ENCODE measurements at places on chromosomes 2 and 18. TPM values are rescaled to one million over a fixed set of nuclear protein-coding genes. Genes with fewer than 3 reads are reported as not detected.

The SLC9A4 gene
- not detected for total RNA-seq

The LONRF2 gene
- total RNA-seq: 7.9 TPM

The CPLX4 gene
- total RNA-seq: not detected

DNA sequence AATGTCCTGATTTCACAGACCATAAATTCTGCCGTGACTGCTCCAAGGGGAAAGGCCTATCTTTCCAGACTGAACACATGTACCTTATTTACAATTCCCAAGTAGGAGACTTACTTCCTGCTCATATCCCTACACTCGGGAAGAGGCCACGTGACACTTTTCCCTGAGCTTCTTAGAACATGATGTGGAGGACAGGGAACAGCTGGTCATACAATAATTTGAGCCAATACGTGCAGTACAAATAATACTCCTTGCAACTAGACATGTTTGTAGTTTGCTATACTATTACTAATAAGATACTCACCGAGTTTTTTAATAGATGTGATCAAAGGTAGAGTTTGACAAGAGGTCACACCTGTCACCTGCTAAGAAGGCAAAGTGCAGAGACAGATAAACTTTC, 256.4 kb downstream of the SP3 start:
- no peaks in the 10 kb centered on the region for H3K27me3 ChIP-seq
- H3K27ac ChIP-seq: no peak overlapping the region
- H3K4me3 ChIP-seq: no peak overlapping the region
- H3K36me3 ChIP-seq: no peaks in the 10 kb centered on the region
- DNase-seq: no peak
- H3K4me1 ChIP-seq: no peaks in the 10 kb centered on the region

DNA sequence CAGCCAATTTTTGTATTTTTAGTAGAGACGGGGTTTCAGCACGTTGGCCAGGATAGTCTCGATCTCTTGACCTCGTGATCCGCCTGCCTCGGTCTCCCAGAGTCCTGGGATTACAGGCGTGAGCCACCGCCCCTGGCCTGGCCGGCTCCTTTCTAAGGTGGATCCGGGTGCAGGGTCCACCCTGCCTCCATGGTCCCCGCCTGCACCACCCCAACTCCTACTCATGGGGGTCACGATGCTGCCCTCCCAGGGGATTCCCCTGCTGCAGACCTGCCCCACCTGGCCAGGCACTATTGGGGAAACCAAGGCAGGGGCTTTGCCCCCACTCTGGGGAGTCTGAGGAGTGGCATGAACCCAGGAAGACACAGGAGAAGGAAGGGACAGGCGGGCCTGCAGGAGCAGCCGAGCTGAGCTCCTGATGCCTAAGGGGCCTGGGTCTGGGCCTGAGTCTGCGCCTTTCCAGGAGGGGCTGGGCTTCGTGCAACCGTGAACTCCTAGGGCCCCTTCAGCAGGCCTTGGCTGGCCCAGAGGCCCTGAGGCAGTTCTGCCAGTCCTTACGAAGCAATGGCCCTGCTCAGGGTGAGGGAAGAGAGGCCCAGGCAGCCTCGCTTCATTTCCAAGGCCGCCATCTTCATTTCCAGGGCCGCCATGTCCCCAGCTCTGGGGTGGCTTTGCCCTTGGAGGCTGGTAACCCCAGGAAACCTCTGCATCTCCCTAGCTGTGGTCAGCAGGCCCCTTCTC, 67.2 kb upstream of the SMAD7 start:
- no peaks in the 10 kb centered on the region for H3K36me3 ChIP-seq
- no peak overlapping the region for H3K4me3 ChIP-seq
- no peak overlapping the region for H3K27ac ChIP-seq

DNA sequence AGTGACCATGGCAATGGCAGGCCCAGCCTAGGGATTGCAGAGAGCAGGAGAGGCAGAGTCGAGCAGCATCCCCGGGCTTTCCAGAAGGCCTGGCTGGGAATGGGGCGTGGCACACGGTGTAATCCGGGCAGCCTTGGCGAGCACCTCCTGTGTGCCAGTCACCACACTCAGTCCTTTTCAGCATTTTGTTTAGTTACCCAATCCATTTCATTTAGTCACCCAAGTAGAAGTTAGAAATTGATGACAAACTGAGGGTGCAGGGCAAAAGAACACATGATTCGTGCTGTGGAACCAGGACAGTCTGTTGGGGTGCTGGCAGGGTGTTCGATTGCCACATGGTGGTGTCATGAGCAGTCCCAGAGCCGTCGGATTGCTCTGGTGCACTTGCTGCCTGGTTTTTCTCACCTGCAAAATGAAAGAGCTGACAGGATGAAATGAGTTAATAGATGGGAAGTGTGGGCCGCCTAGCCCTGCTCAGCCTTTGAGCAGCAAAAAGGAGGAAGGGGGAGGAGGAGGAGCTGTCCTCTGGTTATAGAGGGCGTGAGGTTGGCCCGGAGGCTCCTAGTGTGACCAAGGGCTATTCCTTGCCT, 299.4 kb downstream of the AGAP1 start:
- no peaks in the 10 kb centered on the region for H3K36me3 ChIP-seq
- H3K4me3 ChIP-seq: no peak overlapping the region
- H3K4me1 ChIP-seq: no peaks in the 10 kb centered on the region

- H3K27me3 ChIP-seq: no peaks in the 10 kb centered on the region
- no peaks in the 10 kb centered on the region for H3K36me3 ChIP-seq
Observed at GRCh38 chr2:100754951-100755350, 65.0 kb upstream of the NPAS2 start.

- peak overlapping the region; percentile 66 for H3K4me3 ChIP-seq
- H3K27me3 ChIP-seq: no peaks in the 10 kb centered on the region
- H3K36me3 ChIP-seq: no peaks in the 10 kb centered on the region
- peaks cover 63% of the 10 kb centered on the region for H3K4me1 ChIP-seq
- peak overlapping the region; percentile 94 for H3K27ac ChIP-seq
Observed at GRCh38 chr2:54560146-54560881, 104.2 kb downstream of the SPTBN1 start.

GRCh38 chr2:45180779-45181178, 171.5 kb upstream of the SIX2 start:
- H3K36me3 ChIP-seq: no peaks in the 10 kb centered on the region
- no peaks in the 10 kb centered on the region for H3K27me3 ChIP-seq
- no peak for DNase-seq
- no peak overlapping the region for H3K27ac ChIP-seq
- H3K4me1 ChIP-seq: no peaks in the 10 kb centered on the region
- H3K4me3 ChIP-seq: no peak overlapping the region

DNA sequence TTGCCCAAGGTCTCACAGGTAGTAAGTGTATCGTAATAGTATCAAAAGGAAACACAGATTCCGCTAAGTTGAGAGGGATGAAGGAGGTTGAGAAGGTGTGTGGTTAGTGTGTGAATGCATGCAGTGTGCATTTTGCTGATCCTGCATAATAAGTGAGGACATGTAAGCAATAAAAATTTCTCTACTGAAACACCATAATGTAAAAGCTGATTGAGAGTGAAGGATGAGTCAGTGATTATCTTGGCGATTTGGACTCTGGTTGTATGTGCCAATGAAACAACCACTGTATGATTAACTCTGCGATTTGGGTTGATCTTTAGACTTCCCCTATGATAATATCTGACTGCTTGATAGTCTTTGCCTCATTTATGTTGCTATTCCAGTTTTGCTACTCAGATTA, 16.7 kb upstream of the ADGRF3 start:
- H3K4me3 ChIP-seq: no peak overlapping the region
- DNase-seq: no peak
- no peak overlapping the region for H3K27ac ChIP-seq
- H3K27me3 ChIP-seq: no peaks in the 10 kb centered on the region

Data from upper lobe of left lung (tissue), 6 donors.